ENCODE measurements at places on chromosomes 1 and 21.

DNA sequence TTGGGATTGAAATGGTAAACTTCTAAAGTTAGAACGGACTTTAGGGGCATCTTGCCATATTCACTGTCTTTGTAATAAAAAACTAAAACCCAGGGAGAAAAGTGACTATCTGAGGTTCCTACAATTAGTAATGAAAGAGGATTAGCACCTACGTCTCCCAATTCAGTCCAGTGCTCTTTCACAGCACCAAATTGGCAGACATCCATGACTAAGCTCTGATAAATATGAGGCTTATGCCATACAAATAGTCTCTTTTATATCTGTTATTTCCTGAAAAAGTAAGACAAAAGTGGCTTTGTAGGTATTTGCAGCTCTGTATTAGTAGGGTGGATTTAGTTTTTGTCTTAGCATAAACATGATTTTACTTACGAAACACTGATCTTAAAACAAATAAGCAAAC is 315.0 kb upstream of the NRIP1 start:
- DNase-seq, result no peak

- no peak for DNase-seq
Observed at GRCh38 chr1:200464784-200465400, 55.1 kb upstream of the ZNF281 start.

DNA sequence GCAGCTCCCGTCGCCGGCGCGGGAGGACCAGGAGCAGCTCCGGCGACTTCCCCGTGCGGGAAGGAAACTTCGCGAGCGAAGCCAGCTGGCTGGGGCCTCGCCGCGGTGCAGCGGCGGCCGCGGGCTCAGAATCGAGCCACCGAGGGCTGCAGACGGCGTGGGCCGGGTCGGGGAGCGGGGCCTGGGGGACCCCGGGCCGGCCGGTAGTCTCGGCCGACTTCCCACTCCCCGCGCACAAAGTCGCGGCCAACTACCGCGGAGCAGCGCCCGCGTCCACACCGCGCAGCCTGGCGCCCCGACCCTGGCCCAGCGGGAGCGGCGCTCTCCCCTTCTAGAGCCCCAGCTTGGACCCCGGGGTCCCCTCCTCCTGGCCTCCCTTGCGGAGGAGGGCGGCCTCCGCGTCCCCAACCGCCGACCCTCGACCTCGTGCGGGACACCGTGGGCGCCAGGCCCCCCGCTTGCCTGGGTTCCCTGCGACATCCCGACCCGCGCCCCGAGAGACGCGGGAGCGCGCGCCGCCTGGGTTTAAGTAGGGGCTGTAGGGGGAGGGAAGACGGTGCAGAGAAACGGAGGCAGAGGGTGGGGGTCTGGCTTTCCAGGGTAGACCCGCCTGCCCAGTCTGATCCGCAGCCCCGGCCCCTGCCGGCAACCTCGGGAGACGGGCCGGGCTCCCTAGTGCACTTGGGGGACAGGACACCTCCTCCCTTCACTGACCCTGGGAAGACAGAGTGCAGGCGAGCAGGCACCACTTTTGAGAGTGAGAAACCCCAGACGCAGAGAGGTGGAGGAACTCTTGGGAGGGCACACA is 4.7 kb downstream of the PRDM16 start:
- no peak for DNase-seq

DNA sequence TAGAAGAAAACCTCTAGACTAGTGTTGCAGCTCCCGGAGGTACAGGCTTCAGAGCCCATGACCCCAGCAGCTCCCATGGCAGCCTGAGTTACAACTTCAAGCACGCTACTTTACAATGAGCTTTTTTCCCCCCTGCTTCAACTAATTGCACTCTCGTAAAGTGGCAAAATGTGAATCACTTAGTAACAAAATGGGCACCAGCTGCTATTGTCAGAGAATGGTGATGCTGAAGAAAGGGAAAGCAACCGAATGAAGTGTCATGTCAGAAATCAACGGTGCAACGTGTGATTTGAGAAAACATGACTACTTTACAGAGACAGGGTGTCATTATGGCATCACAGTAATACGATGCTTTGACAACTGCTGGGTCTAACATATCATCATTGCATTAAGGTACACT is 40.5 kb downstream of the ESRRG start:
- DNase-seq, result peak; percentile 7

DNA sequence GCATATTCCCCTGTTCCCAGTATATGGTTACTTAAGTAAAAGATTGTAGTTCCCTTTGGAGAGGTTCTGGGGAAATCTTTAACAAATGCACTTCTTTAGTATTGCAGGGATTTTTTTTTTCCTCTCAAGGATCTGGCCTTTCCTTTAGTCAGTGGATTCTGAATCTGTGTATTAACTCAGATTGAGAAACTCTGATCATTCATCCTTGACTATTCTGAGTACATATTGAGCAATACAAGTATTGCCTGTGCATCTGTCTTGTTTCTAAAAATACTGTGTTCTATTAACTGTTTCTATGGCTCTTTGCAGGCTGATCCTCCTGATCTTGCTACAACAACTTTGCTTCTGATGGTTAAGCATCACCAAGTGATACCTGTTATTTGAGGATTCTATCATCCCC is 67.8 kb upstream of the FGGY start:
- DNase-seq, result no peak

- DNase-seq, result no peak
Observed at GRCh38 chr1:152367436-152367835, 7.6 kb upstream of the FLG2 start.
